ENCODE measurements at places on chromosomes 5 and 9.

GRCh38 chr9:23686257-23686656 is 139.8 kb downstream of the ELAVL2 start:
- DNase-seq, result peak; percentile 68

DNA sequence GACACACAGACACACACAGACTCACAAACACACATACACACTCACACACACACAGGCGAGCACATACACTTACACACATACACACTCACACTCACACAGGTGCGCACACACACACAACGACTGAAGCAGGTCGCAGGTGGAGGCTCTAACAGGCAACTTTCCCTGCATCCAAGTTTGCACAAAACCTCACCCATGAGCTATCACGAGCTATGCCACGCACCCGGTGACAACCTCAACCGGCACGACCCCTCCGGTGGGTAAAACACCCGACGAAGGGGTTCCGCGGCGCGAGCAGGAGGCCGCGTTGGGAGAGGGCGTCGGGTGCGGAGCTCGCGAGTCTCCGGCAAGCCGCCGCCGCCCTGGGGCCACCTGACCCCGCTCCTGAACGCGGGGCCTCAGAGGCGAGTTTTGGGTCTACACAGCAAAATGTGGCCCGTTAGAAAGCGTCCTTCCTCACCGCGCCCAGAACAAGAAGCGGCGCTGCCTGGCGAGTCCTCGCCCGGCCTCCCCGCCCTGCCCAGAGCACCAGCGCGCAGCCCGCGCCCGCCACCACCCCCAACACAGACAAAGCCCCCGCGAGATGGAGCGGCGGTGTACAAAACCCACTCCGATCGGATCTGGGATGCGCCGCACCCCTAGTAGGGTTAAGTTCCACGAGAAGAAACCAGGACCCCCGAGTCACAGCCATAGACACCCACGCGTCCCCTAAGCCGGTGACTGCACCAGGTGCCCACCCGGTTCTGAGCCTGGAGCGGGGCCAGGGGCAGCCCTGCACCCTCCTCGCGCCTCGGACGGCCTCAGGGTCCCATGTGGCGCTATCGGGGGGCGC is 665 bp downstream of the SLC6A3 start:
- no peak for DNase-seq

DNA sequence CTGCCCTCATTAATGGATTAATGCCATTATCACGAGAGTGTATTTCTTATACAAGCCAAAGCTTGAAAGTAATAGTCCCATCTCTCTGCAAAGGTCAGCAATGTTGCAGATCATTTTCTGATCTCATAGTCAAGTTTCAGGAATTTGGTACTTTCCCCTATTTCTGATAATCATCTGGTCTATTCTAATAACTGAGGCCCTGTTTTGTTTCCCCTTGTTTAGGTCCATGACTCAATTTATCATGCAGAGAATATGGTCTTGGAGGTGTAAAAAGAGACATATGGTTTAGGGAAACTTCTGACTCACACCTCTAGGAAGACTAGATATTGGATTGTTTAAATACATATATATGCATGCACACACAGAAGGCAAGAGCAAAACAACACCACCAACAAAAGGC is 339.3 kb upstream of the NUDT12 start:
- no peak for DNase-seq

DNA sequence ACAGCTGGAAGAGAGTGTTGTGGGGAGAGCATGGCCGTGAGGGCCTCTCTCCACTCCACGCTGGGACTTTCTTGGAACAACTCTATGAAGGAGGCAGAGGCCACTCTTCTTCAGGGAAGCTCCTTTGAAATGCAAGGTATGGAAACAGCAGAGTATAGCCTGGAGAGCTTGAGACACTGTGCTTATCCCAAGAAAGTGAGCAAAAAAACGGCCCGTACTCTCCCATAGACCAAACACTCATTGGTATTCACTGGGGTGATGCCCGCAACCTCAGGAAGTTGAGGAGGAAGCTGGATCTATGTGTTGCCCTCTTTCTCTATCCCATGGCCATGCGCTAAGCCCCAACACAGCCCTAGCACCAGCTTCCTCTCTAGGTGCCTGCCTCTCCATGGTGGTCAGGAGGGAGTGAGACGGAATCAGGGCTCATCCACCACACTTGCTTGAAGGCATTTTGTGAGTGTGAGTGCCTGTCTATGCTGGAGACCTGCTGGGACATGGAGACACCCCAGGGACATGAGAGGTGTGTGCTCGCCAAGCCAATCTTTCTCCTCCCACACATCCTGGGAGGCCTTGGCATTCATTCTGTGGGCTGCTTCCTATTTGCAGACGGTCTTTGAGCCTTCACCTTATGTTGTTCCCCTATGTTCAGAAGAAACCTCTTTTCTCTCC is 616.6 kb downstream of the IRX1 start:
- no peak for DNase-seq

DNA sequence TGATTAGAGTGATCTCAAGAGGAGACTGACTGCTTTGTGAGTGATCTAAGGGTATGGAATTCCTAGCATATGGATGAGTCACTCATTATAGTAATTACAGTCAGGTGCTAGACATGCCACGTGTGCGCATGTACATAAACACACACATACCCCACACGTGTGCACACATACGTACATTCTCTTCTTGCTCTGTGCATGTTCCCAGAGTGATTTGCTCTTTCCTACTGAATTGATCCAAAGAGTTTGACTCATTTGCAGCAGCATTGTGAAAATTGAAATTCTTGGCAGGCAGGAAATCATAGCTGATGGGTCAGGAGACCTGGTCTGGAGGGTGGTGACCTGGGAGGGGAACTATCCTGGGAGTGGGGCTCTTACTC is 63.8 kb downstream of the ANGPTL2 start:
- no peak for DNase-seq

- DNase-seq, result peak; percentile 94
Observed at GRCh38 chr9:110050925-110051355, 157.0 kb downstream of the C9orf152 start.

DNA sequence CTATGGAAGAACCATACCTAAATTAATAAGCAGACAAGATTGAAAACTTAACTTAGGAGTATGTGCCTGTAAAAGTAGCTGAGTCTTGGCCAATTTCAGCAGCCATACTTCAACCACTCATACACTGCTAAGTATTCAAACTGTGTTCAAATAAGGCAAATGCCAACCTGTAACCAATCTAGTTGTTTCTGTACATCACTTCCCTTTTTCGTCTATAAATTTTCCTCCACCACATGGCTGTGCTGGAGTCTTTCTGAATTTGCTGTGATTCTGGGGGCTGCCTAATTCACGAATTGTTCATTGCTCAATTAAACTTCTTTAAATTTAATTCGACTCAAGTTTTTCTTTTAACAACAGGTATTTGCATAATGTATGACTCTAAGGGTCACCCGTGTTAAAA is 184.4 kb downstream of the PLK2 start:
- no peak for DNase-seq

DNA sequence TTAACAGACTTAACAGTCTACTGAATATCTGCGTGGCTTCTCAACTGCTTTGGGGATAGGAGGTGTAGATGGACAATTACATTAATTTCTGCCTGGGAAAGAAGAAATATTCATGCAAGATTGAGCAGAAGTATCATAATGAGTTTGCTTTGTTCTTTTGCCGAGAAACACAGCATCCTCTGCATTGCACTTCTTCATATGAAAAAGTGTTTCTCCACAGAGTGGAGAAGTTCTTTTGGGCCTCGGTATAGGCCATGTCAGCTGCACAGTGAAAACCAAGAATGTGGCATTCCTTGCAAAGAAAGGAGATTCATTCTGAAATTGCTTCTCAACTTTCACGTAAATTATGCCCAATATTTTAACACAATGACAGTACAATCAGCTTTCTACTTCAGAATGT is 17.6 kb upstream of the SNX2 start:
- no peak for DNase-seq

All from NCI-H226 (cell line).